ENCODE measurements at places on chromosomes 2 and 18.
A peak's percentile ranks its signal among the peaks of the same experiment; 100 is the strongest.

DNA sequence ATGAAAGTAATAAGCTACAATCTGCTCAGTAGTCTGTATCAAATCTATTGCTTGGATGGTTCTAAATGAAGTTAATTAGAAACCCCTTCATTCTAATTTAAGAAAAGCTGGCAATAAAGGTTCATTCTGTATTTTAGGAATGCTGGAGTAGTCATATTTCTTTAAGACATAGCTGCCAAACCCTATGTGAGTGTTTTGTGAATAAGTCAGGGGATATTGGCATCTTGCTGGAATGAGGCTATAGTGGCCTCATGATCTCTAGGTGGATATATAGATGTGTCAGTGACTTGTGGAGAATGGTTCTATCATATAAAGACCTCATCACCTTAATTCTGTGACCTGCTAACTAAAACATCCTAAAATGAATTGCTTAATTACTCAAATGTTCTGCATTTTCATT, 196.3 kb downstream of the PDE1A start:
- no peak for DNase-seq

DNA sequence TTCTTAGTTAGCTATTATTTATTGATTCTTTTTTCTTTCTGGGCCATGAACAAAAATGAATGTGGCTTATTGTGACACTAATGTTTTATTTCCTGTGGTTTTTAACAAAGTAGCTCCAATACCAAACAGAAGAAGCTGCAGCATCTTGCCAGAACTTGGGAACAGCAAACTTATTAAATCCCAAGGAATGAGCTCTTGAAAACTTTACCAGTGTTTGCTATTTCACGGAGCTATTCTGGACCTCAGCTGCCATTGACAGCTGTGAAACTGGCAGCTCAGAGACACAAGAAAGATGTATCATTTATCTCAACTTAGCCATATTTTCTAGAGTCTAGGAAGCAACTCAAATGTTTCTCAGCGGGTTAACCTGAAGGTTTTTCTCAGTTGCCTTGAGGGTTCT, 91.0 kb upstream of the NEUROD1 start:
- DNase-seq: no peak

DNA sequence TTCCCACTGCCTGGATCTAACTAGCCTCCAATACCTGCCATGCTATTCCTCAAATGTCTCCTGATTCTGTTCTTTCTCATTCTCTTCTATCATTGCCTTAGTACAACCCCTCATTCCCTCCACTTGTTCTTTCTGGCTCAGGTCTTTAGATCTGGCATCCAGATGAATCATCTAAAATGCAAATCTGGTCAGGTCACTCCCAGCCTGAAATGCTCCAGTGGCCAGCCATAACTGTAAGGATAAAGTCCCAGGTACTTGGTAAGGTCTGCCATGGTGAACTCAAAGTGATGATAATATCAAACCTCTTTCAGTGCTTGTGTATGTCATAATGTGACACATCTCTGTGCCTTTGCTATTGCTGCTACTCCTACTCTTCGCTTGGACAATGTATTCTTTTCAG, 2.9 kb upstream of the SNRNP27 start:
- no peak for DNase-seq

DNA sequence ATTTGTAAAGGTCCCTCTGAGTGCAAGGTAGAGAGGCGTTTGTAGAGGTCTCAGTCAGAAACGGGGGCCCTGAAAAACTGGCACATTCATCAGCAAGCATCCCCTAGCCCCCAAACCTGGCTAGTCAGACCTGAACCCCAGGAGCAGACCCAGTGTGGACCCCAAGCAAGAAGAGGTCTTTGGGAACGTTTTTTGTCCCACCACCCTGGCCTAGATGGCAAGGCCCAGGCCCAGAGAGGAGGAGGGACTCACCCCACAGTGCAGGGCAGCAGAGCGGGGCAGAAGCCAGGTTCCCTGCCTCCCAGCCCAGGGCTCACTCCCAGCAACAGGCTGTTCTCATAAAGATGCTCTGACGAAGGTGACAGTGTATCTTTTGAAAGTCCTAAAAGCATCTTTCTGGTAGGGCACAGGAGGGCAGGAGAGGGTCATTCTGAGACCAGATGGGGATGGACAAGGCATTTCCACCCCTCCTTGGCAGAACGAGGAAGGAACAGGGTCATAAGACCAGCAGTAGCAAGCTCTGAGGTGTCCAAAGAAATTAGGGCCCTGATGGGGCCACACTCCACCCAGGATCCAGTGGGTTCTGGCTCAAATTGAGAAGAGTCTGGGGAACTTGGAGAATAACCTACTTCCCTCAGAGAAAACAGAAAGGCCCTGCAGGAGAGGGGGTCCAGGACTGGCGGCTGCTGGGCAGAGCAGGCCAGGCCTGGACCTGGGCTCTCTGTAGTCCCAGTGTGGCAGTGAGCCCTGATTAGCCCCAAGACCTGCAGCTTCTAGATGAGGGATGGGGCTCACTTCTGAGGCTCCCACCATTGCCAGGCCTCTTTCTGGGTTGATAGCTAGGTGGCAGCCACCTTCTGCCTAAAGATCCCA, 18.2 kb downstream of the ADRA2B start:
- DNase-seq: no peak

- no peak for DNase-seq
These were observed 417.9 kb downstream of the HRH4 start for GRCh38 chr18:24878289-24878688.

- peak; percentile 89 for DNase-seq
These were observed 16.6 kb downstream of the MALT1 start for GRCh38 chr18:58687871-58688308.

- DNase-seq: no peak
These were observed 200.2 kb downstream of the TPGS2 start for GRCh38 chr18:36628435-36629137.

GRCh38 chr2:29367986-29368658, 252.9 kb downstream of the CLIP4 start:
- no peak for DNase-seq

DNA sequence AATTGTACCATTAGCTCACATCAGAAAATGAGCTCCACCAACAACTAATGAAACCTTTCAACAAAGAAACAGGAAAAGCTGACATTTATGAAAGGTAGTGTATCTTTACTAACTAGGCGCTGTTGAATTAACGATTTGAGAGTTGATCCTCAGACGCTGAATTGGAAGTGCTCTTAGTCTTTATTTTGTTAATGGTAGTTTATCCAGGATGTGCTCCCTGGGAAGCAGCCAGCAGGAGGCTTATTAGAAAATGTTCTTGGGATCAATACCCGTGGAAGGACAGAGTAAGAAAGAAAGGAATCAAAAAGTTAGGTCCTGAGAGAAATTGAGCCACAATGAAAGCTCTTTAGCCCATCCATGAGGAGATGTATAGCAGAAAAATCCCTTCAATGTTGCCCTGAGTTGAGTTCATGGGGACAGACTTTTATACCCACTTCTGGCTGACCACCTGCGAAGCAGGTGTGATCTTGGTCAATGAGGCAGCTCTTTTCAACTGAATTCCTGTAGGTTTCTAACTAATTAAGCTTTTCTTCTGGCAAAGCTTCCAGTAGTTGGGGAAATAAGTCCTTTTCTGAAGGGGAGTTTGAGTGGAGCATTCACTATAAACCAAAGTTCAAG, 492.6 kb upstream of the REG3G start:
- no peak for DNase-seq

DNA sequence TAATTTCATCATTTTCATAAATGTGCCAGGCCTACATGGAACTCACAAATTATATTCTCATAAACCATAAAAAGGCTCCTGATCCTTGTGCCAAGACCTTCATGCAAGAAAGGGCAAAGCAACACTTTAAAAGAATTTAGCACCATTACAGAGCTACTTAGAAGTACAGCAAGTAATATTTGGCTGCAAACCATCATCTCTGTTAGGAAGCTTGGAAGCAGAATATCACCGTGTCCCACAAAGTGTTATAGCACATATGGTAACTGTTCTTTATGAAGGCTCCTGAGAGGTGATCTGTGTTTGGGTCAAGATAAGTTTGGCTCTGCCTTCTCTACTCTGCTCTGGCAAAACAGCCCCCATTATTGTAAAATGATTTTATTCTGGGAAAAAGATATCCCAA, 59.7 kb upstream of the KCNJ3 start:
- no peak for DNase-seq

GRCh38 chr18:38759457-38759856, 1193.9 kb upstream of the CELF4 start:
- DNase-seq: no peak

- no peak for DNase-seq
These were observed 71.1 kb upstream of the HNMT start for GRCh38 chr2:137893145-137893544.

DNA sequence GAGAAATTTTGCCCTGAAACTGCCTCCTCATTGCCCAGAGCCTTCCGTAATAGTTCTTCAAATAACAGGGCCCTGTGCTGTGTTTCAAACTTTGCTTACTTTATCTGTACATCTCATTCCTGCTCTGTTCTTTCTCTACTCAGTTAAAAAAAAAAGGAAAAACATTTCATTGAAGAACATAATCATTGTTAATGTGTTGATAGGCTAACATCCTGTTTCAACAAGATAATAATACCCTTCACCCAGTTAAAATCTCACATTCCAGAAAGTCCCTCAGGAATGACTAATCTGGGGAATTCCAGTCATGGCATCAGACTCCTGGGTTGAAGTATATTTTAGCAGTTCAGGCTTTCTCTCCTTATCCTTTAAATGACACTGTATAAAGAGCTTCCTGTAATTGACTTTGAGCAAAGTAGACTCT, 45.6 kb upstream of the ITGAV start:
- no peak for DNase-seq

DNA sequence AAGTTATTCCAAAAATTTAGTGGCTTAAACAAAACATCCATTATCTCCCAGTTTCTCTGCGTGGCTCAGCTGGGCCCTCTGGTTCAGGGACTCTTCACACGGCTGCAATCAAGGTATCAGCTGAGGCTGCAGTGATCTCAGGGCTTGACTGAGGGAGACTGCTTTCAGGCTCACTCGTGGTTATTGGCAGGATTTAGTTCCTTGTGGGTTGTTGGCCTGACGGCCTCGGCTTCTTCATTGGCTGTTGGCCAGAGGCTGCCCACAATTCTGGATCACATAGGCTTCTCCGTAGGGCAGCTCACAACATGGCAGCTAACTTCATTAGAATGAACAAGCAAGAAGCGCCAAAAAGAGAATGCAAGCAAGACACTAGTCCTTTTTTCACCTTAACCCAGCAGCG, 90.1 kb downstream of the ABI2 start:
- no peak for DNase-seq

DNA sequence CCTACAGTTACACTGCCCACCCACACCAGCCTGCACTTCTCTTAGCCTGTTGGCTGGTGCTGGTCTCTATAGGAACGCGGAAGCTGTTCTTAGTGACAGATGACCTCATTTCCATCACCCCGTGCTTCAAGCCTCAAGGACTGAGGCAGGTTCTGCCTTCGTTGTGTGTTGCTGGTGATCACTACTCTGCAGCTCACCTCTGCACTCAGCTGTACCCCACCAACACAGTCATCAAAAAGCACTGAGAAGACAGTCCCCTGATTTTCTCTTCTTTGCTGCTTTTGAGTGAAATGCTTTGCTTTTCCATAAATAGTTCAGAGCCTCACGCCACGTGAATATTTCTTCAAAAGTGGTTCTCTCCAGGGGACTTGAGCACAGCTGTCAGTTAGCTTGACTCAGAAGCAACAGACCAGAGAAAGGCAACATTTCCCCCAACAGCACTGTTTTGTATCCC, 225.7 kb upstream of the CCDC150 start:
- no peak for DNase-seq

DNA sequence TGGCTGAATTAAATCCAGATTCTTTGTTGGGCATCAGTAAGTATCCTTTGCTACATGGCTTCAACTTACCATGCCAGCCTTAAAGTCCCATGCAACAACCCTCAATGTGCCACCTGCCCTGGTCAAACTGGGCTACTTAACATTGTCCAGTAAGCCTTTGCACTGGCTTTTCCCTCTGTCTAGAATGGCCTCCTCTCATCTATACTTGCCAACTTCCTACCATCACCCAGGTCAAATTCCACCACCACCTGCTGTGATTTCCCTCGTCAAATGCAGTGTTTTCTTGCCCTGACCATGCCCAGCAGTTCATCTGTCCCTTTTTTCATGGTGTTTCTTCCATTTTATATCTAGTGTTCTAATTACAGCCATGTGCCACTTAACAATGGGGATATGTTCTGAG, 5.7 kb downstream of the KLHL23 start:
- no peak for DNase-seq
